ENCODE measurements at places on chromosomes 2 and 18.

DNA sequence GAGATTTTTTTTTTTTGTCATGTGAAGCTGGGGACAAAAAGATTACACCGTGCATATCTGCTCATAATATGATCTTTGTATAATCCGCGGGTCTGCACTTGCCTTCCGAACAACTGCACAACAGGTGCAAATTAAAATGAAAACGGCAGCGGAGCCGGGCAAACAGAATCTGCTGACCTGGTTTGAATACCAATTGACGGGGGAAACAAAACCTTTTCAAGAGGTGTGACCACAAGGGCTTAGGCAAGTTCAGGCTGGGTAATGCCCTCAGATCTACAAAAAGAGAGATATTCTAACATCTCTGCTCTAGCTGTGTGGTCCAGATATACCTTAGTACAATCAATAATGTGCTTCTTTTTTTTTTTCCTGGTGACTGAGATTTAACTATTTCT, 88.5 kb downstream of the ZEB2 start:
- DNase-seq: no peak

DNA sequence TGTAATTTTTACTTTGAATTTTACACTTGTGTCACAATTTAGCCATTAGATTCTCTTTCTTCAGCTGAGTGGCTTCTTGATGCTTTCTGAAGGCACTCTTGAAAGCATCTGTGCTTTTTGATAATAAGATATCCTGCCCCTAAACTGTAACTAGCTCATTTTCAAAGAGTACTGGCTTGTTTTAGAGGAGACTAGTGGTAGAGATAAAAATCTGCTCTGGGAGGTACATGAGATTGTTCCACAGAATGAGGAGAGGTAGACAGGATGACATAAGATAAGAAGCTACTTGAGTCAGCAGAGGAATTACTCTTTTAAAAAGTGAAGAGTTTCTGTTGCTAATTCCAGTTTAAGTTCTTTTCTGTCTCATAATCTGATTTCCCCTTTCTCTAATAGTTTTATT, 10.6 kb downstream of the PLEKHB2 start:
- no peak for DNase-seq

DNA sequence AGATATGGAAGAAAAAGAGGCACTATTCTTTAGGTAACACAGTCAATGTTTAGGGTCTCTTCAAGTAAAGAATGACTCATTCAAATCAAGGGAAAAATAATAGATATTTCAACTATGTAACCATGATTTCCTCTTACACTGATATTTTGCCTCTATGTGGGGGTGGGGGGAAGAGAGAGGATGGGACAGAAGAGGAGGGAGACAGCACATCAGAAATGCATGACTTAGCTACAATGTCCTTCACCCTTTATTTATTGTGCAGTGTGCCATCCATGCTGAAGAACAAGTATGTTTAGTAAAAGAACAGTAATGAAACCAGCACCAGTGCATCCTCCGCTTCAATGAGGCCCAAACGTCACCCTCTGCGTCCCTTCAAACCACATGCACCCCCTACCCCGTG, 204.8 kb downstream of the HDAC4 start:
- DNase-seq: peak; percentile 49

- no peak for DNase-seq
Observed at GRCh38 chr18:55455938-55456337, 132.1 kb downstream of the TCF4 start.

GRCh38 chr18:50093366-50094064, 101.4 kb downstream of the MYO5B start:
- no peak for DNase-seq

DNA sequence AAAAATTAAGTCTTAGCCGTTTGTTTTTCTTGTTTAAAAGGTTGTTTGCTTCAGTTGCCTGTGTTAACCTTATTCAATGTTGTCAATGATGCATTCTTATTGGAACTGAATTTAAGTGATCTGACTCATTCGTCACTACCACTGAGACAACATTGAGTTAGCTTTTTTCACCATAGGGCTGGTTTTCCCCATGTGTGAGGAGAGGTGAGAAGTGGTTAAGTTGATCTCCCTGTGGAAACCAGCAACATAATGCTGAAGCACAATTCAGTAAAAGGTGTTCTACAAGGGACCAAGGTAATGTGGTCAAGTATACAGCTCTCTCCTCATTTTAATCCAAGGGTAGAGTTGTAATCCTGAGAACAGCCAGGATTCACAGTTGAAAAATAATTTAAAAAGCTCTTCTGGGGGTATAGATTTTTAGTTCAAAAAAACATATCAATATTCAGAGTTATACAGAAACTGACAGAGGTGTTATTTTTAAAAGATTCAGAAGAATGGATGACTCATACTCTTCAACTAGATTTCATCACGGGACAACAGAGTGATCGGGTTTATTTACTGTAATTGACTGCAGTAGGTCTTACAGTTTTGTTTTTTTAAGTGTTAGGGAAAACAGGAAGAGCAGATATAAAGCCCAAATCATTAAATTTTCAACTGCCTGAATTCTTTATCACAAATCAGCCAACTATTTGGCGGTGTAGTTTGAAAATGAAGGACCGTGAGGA, 12.6 kb downstream of the NOP58 start:
- no peak for DNase-seq

- DNase-seq: no peak
Observed at GRCh38 chr2:176066645-176067588, 16.8 kb downstream of the EVX2 start.

GRCh38 chr2:69975853-69976462, 14.5 kb upstream of the ASPRV1 start:
- DNase-seq: no peak

GRCh38 chr18:52903857-52904256, 563.9 kb downstream of the DCC start:
- peak; percentile 52 for DNase-seq

GRCh38 chr2:226969417-226970080, 133.7 kb downstream of the RHBDD1 start:
- DNase-seq: no peak

DNA sequence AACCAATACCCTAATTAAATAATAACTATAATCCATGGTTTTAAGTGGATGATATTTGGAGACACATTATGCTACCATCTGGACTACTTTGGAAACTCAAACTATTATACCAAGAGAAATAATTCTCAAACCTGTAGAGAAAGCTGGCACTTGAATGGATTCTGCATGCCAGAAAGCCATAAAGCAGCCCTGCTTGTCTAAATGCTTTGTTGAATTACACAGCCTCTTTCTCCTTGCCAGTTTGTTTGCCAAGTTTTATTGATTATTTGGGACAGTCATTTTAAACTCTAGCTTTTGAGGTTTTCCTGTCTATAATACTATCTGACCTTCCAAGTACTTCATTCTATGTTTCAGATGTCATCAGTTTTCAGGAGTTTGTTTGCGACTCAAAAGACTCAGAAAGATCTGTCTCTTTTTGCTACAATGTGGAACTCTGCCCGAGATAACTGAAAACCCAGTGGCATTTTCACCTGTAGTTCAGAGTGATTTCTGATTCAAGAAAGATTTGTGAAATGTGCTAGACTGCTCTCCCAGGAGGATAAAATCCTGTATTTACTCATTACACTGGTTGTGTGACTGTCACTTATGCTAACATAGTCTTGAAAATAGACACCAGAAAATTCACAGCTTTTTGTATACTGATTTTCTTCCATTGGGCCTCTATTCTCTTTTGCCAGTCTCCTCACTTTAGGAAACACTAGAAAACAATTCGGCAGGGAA, 29.2 kb upstream of the MBOAT2 start:
- DNase-seq: no peak
